ENCODE measurements at places on chromosomes 7 and 10. TPM values are rescaled to one million over a fixed set of nuclear protein-coding genes. Genes with fewer than 3 reads are reported as not detected.

CALCR gene
- not detected for polyA plus RNA-seq

MCM10 gene
- polyA plus RNA-seq = 0.71 TPM

UBN2 gene
- polyA plus RNA-seq = 1.2 TPM

PRXL2A gene
- 543 TPM for polyA plus RNA-seq

VIM gene
- 2,261 TPM for polyA plus RNA-seq

HYAL4 gene
- polyA plus RNA-seq = not detected

TMEM26 gene
- polyA plus RNA-seq = 0.34 TPM

AOAH gene
- polyA plus RNA-seq = 5.2 TPM

C10orf53 gene
- not detected for polyA plus RNA-seq

KMT2C gene
- 17.2 TPM for polyA plus RNA-seq

PTPRZ1 gene
- 1.6 TPM for polyA plus RNA-seq

FKBP6 gene
- not detected for polyA plus RNA-seq

CCSER2 gene
- 4.3 TPM for polyA plus RNA-seq

PTN gene
- 10.6 TPM for polyA plus RNA-seq

HOXA7 gene
- polyA plus RNA-seq = 1.3 TPM

KIFBP gene
- polyA plus RNA-seq = 17.9 TPM

GRID1 gene
- 1.6 TPM for polyA plus RNA-seq

HOXA13 gene
- 0.37 TPM for polyA plus RNA-seq

CALHM1 gene
- polyA plus RNA-seq = not detected

KIF20B gene
- 0.48 TPM for polyA plus RNA-seq

IFIT1B gene
- not detected for polyA plus RNA-seq

TMEM229A gene
- not detected for polyA plus RNA-seq

PPP1R17 gene
- not detected for polyA plus RNA-seq

UPK3B gene
- polyA plus RNA-seq = 0.60 TPM

POM121 gene
- polyA plus RNA-seq = 9.6 TPM

KLF14 gene
- 1.6 TPM for polyA plus RNA-seq

MEST gene
- 410 TPM for polyA plus RNA-seq

GIMAP5 gene
- 40.2 TPM for polyA plus RNA-seq

AKR1C8 gene
- polyA plus RNA-seq = 0.14 TPM

CHN2 gene
- 7.8 TPM for polyA plus RNA-seq

SPDYE5 gene
- polyA plus RNA-seq = not detected

PAX2 gene
- polyA plus RNA-seq = 0.17 TPM

TMEM140 gene
- polyA plus RNA-seq = 6.2 TPM

CPA1 gene
- 5.3 TPM for polyA plus RNA-seq

GPR15LG gene
- polyA plus RNA-seq = not detected

SFMBT2 gene
- polyA plus RNA-seq = 0.67 TPM

PLEKHS1 gene
- 0.01 TPM for polyA plus RNA-seq

SLC39A12 gene
- not detected for polyA plus RNA-seq

MBL2 gene
- not detected for polyA plus RNA-seq

AIFM2 gene
- polyA plus RNA-seq = 12.3 TPM

GUSB gene
- polyA plus RNA-seq = 36.9 TPM

RAMP3 gene
- polyA plus RNA-seq = 11.6 TPM

AGAP4 gene
- polyA plus RNA-seq = 5.9 TPM

TRPV6 gene
- polyA plus RNA-seq = 37.0 TPM

RBM20 gene
- polyA plus RNA-seq = 0.67 TPM

ZNF25 gene
- polyA plus RNA-seq = 3.3 TPM

HMX2 gene
- not detected for polyA plus RNA-seq

PNLIPRP1 gene
- 3,165 TPM for polyA plus RNA-seq

CDK6 gene
- 2.6 TPM for polyA plus RNA-seq

FGFBP3 gene
- 1.0 TPM for polyA plus RNA-seq

MYPN gene
- polyA plus RNA-seq = 0.03 TPM

NFE2L3 gene
- polyA plus RNA-seq = 1.9 TPM

CLRN3 gene
- polyA plus RNA-seq = 0.07 TPM

YAE1 gene
- 11.7 TPM for polyA plus RNA-seq

PRSS1 gene
- polyA plus RNA-seq = 20.9 TPM

HHEX gene
- polyA plus RNA-seq = 15.5 TPM

Data from adipose tissue (tissue), 3 donors.